ENCODE measurements at places on chromosomes 1 and 21. TPM values are rescaled to one million over a fixed set of nuclear protein-coding genes. Genes with fewer than 3 reads are reported as not detected.

LCK gene
- 0.89 TPM for total RNA-seq

GUCA2B gene
- not detected for total RNA-seq

CA14 gene
- 0.30 TPM for total RNA-seq

APOBEC4 gene
- total RNA-seq, result not detected

CCDC28B gene
- total RNA-seq, result 57.7 TPM

LDLRAP1 gene
- total RNA-seq, result 12.9 TPM

AADACL4 gene
- not detected for total RNA-seq

CLCNKA gene
- total RNA-seq, result 1.4 TPM

GNG4 gene
- not detected for total RNA-seq

CCDC185 gene
- total RNA-seq, result not detected

FCN3 gene
- 12.9 TPM for total RNA-seq

TCHH gene
- not detected for total RNA-seq

RAP1GAP gene
- total RNA-seq, result not detected

ASAP3 gene
- 37.9 TPM for total RNA-seq

FCRL1 gene
- total RNA-seq, result 0.40 TPM

PLPPR4 gene
- 0.28 TPM for total RNA-seq

FBXO44 gene
- total RNA-seq, result 2.9 TPM

TNNT2 gene
- total RNA-seq, result 26.6 TPM

HORMAD1 gene
- 0.48 TPM for total RNA-seq

CFAP410 gene
- total RNA-seq, result 8.9 TPM

FAM229A gene
- 0.98 TPM for total RNA-seq

SH2D2A gene
- total RNA-seq, result 0.82 TPM

ATP1A4 gene
- total RNA-seq, result 0.50 TPM

PTPRC gene
- total RNA-seq, result 5.3 TPM

GIPC2 gene
- total RNA-seq, result 1.6 TPM

RIPPLY3 gene
- total RNA-seq, result not detected

ACOT11 gene
- total RNA-seq, result 13.9 TPM

RAVER2 gene
- 10.6 TPM for total RNA-seq

IQGAP3 gene
- total RNA-seq, result 0.07 TPM

MYCL gene
- total RNA-seq, result 0.19 TPM

WDR64 gene
- total RNA-seq, result not detected

PGLYRP3 gene
- total RNA-seq, result not detected

FABP3 gene
- total RNA-seq, result 666 TPM
